Stimulated activated CD4-positive, alpha-beta T cell treated with anti-CD3 and anti-CD28 coated beads, Interleukin-1b, Interleukin-23, amount 100 ng/mL, for 1 hour (primary cell): ENCODE measurements at places on chromosomes 2 and 18.

GRCh38 chr2:238339814-238340213 lies 19.5 kb downstream of the TRAF3IP1 start:
- DNase-seq, result no peak

DNA sequence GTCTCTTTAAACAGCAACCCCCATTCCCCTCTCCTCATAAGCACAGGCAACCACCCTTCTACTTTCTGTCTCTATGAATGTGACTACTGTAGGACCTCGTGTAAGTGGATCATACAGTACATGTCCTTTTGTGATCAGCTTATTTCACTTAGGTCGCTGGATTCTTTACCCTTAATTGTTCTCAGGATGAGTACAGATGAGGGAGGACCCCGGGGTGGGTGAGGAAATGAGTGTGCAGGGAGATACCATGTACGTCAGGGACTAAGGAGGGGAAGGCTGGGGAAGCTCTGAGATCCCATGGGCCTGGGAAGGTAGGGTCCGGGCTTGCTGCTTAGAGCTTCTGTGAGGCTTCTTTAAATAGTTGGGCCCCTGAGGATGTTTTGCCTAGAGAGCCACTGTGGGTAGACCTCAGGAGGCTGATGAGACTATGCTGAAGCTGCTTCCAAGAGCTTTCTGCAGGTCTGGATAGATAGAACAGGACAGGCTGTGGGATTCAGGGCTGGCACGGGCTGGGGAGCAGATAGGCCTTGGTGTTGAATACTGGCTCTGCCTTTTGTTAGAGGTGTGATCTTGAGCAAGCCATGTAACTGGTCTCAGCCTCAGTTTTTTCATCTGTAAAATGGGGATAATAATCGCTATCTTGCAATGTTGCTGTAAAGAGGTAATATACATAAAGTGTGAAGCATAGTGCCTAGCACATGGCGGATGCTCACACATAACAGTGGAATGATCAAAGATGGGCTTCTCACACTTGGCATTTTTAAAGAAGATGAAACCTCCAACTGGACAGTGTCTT lies 155.3 kb downstream of the PRKCE start:
- DNase-seq, result no peak

GRCh38 chr18:11500153-11501122 lies 109.0 kb upstream of the SLC35G4 start:
- DNase-seq, result no peak

- DNase-seq, result no peak
Observed at GRCh38 chr18:10822456-10822855, 296.6 kb downstream of the NAPG start.

- DNase-seq, result no peak
Observed at GRCh38 chr2:2647141-2647541, 316.1 kb upstream of the MYT1L start.

GRCh38 chr2:26905341-26906198 lies 57.6 kb downstream of the DPYSL5 start:
- DNase-seq, result no peak

DNA sequence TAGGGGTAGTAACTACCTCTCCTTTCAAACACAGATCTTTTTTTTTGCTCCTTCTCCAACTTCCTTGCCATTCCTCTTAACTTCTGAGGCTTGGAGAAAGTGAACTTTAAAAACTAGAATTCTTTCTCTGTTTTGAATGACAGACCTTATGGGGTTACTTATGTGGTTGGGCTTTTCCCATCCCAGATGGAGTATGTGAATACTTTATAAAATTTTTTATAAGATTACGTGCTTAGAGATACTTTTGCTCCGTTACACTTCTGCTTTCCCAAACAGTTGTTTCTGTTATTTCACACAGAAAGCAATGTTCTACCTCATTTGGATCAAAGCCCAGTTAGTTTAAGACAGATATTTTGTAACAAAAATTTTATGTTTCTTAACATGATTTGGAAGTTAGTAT lies 20.2 kb downstream of the GREB1L start:
- DNase-seq, result no peak

DNA sequence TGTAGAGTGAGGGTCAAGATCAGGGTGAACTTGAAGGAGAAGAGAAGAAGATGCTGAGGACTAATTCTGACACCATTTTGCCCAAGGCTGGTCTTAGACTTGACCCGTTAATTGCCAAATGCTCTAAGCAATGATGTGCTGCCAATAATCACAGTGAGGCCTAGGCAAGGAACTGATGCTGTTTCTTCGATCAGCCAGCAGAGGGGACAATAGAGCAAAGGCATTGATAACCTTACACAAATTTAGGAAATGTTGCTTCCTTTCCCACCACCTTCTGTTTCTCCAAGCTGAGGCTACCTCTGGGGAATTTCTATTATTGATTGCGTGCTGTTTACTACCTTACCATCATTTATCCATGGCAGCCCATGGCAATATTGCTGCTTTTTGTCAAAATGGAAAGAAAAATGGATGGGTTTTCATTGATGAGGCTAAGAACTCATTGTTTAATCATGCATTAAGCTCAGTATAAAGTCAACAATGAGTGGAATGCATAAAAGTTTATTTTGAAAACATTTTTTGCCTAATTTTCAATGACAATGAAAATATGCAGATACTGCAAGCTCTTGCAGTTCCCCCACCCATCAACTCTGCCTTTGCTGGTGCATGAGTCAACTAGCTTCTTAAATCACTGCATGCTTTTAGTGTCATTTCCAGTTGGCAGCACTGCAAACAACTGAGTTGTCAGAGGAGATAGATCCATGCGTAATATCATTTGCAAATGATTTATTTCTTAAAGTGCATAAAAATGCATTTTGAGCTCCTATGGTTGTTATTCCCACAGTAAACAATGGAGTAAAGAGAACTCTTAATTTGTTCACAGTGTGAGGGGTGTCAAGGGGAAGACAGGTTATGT lies 116.4 kb upstream of the NYAP2 start:
- no peak for DNase-seq

DNA sequence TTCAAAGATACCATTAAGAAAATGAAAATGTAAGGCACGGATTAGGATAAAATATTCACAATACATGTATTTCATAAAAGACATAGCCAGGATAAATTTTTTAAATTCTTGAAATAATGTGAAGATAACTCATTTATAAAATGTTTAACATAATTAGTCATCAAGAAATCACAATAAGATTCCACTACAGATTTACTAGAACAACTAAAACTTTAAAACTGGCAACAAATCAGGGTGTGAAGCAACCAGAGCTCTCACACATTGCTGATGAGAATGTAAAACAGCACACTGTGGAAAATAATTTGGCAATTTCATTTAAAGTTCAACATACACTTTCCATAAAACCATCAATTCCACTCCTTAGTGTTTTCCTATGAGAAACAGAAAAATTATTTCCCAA lies 89.6 kb upstream of the UBE2E3 start:
- no peak for DNase-seq

GRCh38 chr2:230348787-230349186 lies 21.8 kb downstream of the SP140L start:
- no peak for DNase-seq

DNA sequence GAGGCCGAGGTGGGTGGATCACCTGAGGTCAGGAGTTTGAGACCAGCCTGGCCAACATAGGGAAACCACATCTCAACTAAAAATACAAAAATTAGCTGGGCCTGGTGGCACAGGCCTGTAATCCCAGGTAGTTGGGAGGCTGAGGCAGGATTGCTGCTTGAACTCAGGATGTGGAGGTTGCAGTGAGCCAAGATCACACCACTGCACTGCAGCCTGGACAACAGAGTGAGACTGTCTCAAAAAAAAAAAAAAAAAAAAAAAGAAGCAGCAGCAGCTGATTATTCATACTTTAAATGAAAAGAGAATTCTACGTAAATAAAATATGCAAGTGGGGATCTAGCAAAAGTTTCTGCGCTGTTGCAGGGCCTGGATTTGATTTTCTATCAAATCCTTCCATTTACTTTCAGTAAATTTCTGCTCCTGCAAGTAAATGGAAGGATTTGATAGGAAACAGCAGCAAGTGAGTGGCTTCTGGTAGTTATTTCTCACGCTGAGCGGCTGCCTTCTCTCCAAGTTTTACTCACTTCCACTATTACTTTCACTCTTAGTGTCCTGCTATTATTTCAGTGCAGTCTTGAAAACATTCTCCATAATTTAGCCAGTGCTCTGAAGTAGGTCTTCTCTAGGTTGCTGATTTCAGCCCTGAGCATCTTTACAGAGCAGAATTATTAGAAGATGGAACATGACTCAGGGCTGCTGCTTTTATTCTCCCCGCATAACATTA lies 68.4 kb downstream of the SLC16A14 start:
- DNase-seq, result no peak

- DNase-seq, result no peak
Observed at GRCh38 chr2:152520759-152521158, 185.8 kb downstream of the FMNL2 start.

DNA sequence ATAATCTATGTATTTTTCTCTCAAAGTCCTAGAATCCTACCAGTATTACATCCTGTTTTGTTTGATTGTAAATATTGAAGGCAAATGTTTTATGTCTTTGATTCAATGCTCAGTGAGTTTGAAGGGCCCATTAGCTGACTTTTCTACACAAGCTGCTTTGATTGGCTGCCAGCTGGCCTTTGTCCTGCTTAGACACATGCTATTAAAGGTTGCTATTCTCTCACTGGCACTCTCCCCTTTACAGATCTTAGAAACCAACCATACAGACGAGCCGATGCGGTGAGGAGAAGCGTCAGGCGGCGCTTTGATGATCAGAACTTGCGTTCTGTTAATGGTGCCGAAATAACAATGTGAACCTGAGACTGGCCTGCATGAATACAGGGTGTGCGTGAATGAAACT lies 69.7 kb downstream of the PRPF40A start:
- DNase-seq, result no peak

DNA sequence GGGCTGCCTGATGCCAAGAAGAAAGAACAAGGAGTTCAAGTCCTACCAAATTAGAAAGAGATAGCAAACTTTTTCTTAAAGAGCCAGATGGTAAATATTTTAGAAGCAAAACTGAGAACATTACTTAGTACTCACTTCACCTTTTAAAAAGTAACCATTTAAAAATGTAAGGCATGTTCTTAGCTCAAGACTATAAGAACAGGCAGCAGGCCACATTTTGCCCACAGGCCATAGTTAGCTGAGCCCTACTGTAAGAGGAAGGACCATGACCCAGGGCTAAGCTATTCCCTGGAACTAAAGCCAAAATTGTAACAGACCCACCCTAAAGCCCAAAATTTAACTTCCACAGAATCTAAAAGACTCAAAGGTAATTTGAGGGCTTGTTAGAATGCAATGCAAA lies 31.3 kb downstream of the USP40 start:
- DNase-seq, result no peak

GRCh38 chr2:119158563-119159347 lies at the start of gene C1QL2:
Gene C1QL2 (minus strand): TSS chr2:119158751. CDS start chr2:119158269, 482 bp downstream.
- no peak for DNase-seq

DNA sequence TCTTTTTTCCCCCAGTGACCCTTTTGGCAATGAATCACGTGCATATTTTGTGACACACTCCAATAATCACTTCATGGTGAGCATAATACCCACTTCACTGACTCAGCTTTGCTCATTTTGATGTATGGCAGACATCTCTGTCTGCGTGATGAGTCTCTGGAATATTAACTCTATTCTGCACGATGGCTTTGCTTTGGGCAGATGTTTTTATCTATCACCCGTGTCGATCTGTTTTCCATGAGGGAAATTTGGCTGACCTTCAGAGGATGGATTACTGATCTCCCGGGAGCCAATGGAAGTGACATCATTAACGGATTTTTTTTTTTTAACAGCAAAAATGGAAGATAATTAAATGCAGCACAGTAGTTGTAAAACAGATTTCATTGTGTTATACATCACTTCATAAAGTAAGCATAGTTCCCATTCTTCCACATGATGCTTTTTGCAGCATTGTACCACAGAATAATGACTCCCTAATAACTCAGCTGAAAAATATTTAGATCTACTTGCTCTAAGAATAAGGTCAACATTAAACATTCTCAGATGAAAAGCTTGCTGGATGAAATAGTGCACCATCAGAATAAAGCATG lies 29.8 kb downstream of the CDC42EP3 start:
- no peak for DNase-seq

GRCh38 chr2:36427790-36428243 lies 72.2 kb downstream of the CRIM1 start:
- no peak for DNase-seq

- no peak for DNase-seq
Observed at GRCh38 chr18:48302736-48303135, 106.4 kb downstream of the ZBTB7C start.

GRCh38 chr18:48952287-48953103 lies 1.7 kb upstream of the SMAD7 start:
- DNase-seq, result no peak

DNA sequence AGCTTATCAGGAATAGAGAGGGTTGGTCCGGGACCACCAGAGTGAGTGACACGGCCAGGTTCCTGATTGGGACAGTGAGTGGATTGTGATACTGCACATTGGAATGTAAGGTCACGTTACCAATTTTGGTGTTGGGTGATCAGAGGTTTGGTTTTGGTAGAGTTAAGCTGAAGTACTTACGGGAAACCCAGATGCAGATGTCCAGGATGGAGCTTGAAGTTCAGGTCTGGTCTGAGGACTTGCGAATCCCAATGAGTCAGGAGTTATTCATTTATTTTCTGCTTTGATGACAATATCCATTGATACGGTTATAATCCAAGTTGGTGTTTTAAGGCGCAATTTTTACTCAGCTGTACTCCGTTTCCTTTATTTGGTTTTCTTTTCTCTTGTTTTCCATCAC lies 273.6 kb downstream of the ALPK2 start:
- no peak for DNase-seq

- no peak for DNase-seq
Observed at GRCh38 chr2:151161821-151162551, 99.7 kb downstream of the RBM43 start.

DNA sequence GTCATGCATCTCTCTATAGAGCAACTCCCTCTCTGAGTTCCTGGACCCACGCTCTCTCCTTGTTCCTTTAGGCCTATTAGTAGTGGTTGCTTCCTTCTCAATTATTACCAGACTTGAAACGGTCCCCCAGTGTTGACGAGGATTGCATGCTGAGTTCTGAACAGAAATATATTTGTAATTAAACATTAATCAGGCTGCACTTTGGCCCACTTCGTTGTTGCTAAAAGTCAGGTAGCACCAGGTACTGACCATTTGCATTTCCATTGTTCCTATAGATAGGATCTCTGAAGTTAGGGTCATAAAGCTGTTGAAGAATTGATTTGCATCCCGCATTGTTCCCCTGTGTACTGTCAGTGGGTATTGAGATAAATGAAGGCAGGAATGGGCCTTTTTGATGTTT lies 36.9 kb upstream of the TTR start:
- DNase-seq, result no peak

GRCh38 chr2:101725515-101726192 lies 28.1 kb downstream of the MAP4K4 start:
- DNase-seq, result no peak

- no peak for DNase-seq
Observed at GRCh38 chr2:25829377-25829704, 48.9 kb downstream of the ASXL2 start.

DNA sequence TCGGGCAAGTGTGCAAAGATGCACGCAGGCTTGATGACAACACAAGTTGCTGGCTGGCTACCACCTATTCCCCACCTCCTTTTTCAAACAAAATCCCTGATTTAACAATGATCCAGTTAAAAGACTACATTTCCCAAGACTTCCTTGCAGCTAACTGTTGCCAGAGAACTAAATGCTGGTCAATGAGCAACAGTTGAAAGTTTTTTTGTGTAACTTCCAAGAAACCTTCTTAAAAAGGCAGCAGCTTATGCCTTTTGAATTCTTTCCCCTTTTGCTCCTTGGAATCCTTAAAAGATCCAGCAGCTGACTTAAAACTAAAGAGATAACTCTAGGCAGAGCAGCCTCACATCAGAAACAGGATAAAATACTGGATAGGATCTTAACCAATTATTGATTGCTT lies 38.5 kb downstream of the NPHP1 start:
- no peak for DNase-seq
